Vein endothelial cell (primary cell): ENCODE measurements at places on chromosomes 11 and 22. TPM values are rescaled to one million over a fixed set of nuclear protein-coding genes. Genes with fewer than 3 reads are reported as not detected.

CASP1 gene
- total RNA-seq, result 9.6 and 14.4 TPM in 2 replicates

AMPD3 gene
- total RNA-seq, result 2.1 and 2.9 TPM in 2 replicates

MMP3 gene
- not detected in 2 replicates for total RNA-seq

SHANK2 gene
- total RNA-seq, result 0.19 TPM in 1 of 2 replicates, not detected in the other

MRPL48 gene
- total RNA-seq, result 23.8 and 24.0 TPM in 2 replicates

FADS1 gene
- 51.0 and 67.5 TPM in 2 replicates for total RNA-seq
